ENCODE measurements at places on chromosomes 6 and 20. TPM values are rescaled to one million over a fixed set of nuclear protein-coding genes. Genes with fewer than 3 reads are reported as not detected.

DNA sequence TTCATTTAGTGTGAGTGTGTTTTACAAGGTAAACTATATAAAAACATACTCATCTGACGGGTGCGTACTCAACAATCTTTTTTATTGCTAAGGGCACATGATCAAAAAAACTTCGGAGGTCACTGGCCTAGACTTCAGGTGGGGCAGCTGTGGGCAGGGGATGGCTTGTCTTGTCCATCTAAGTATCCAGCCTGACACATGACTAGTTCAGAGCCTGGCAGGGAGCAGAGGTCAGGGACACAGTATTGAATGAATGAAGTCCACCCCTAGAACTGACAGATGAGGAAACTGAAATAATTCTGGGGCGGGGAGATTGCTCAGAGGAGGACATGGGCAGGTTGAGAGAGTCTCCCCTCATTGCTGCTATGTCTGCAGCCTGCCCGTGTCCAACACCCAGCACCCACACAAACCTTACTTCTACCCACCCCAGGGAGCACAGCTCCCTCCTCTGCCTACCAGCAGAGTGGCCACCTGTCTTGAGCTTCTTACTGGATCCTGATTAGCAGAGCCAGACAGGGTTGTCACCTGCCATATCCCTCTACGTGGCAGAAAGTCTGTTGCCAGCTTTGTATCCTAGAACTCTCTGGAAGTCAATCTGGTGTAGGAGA, 48.9 kb downstream of the MRPL14 start:
- no peak for DNase-seq

The STMND1 gene
- not detected for total RNA-seq

The BMP5 gene
- not detected for total RNA-seq

The LY6G6C gene
- not detected for total RNA-seq

- no peak for DNase-seq
Observed at GRCh38 chr6:135145063-135145800, 35.9 kb upstream of the MYB start.

DNA sequence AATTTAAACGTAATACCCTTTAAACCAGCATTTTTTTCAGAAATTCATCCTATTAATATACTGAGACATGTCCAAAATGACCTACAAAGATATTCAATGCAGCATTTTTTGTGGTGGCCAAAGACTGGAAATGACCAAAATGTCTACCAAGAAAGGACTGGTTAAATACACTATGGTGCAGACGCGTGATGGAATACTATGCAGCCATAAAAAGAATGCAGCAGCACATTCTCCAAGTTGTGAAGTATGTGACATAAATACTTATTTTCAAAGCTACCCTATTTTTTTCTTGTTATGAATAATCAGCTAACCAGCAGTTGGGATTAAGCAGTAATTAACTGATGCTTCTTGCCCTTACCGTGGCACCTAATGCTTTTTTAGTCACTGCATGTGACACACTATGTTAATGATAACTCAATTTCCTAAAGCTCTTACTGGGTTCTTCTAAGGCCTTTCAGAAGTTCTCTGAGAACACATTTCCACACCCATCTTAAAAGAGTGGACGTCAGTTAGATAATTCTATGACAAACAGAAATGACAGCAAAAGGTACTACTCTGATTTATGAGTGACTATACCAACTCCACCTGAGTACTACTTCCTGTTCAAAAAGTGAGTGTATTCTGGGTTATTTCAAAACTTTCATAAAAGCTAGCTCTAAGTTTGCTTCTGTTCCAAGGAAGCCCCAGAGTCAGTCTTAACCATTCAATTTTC, 24.9 kb downstream of the TTI1 start:
- no peak for DNase-seq

GRCh38 chr6:43861212-43861894, 91.3 kb downstream of the VEGFA start:
- DNase-seq, result no peak
